ENCODE measurements at places on chromosomes 12 and 14.

DNA sequence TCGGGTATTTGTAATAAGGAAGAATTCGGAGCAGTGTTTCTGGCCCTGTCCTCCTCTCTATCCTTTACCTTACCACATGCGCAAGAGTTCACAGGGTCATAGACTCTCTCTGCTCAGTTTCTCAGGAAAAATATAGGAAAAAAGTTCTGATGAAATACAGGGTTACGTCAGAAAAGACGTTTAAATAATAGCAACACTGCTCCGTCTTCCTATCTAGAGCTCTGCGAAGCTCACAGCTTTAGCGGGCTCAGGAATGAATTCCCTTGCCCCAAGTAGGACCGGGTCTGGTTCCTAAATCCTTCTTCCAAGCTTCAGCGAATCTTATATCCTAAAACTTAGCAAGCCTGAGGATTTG lies 365 bp downstream of the CCDC59 start:
- DNase-seq, result no peak

GRCh38 chr12:107468182-107468581 lies 217.4 kb upstream of the PWP1 start:
- no peak for DNase-seq

DNA sequence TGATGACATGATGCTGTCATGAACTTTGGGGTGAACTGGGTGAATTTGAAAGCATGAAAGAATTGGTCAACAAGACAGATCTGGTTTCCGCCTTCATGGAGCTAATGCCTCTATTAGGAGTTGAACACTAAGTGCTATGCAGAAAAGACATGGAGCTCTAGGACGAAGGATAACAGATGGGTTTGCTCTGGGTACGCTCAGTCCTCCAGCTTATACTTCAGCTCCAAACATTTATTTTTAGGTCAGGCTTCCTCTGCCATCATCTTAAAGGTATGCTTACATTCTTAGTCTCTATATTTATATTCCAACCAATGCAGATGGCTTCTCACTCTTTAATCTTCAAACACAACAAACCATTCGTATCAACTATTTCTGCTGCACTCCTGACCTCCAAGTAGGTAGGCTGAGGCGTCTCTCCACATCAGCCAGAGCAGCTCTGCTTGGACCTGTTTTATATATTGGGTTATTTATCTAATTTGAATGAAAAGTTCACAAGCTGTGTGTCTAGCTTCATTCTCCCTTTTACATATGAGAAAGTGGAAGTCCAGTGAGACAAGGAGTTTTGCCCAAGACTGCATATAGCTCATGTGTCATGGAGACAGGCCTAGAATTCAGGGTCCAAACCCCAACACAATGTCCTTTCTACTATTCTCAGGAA lies 226.3 kb downstream of the SPTSSA start:
- DNase-seq, result no peak

DNA sequence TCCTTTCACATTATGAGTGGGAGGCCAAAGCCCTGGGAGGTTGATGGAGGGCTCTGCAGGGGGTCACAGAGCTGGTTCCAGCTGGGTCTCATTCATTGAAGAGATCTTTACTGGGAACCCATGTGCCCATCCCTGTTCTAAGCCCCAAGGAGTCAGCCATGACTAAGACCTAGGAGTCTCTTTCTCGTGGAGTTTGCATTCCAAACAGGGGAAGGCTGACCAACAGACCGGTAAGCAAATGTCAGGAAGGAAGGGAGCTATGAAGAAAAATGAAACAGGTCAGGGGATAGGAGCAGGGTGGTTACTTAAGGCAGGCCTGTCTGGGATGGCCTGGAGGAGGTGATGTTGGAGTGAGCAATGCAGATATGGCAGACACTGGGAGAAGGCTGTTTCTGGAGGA lies 31.5 kb downstream of the SYNDIG1L start:
- DNase-seq, result no peak

GRCh38 chr12:89636052-89636775 lies 72.4 kb downstream of the ATP2B1 start:
- DNase-seq, result no peak

DNA sequence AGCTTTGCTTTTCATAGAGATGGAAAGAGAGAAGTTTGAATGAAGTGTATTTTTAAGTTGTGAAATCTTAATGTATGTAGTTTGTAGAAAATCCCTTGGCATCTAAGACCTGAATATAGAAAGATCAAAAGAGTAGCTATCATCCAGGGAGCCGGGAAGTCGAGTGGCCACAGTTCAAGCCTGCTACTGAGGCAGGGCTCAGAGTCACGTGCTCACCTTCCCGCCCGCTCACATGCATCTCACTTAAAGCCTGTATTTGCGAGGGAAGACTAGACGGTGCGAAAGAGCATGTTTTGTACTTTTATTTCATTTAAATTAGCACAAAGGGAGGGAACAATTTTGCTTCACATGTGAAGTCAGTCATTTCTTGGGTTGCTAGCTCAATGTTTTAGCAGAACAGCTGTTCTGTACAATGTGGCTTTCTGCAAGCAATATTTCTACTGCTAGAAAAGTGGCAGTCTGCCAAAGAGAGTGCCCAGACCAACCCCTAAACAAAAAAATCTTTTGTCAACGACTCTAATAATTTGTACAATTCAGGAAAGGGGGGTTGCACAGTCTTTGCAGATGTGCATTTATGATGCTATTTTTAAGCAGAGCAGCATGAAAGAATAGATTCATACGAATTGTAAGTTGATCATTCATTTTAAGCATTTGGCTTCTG lies 290.7 kb downstream of the NPAS3 start:
- no peak for DNase-seq

DNA sequence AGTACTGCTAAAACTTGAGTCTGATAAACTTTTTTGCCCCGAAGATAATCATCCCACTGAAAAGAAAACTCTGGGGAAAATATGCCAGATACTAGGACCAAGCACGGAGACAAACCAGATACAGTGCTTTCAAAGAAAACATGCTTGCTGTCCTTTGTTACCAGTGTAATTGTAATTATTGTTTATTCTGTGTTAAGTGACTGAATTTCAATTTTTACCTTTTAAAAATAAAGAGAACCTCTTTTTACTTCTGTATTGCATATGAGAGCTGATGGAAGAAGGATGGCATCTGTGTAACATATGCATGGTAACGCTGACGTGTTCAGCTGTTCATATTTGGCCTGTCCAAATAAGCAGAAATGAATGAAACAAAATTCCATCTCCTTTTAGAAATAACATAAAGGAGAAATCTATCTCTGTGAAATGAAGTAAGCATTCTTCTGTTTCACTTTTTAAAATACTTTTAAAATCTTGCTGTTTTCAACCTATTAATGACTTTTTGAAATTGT lies 22.5 kb downstream of the SLC35E3 start:
- DNase-seq, result no peak

GRCh38 chr14:65361920-65362319 lies 50.6 kb upstream of the FUT8 start:
- DNase-seq, result no peak

DNA sequence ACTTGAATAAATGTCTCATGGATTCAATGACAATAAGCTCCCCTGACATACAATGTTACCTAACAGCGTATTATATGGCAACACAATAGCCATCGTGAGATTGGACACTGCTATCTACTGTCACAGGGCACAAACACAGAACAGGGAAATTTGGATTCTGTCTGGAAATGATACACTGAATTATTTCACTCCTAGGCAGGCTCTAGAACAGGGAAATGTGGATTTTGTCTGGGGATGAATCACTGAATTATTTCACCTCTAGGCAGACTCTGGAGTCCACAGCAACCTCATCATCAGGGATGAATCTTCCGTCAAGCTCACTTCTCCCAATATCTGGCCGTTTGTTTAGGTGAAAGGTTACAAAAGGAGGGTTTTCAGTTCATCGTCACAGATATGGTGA lies 288.8 kb downstream of the TMEM132D start:
- no peak for DNase-seq

DNA sequence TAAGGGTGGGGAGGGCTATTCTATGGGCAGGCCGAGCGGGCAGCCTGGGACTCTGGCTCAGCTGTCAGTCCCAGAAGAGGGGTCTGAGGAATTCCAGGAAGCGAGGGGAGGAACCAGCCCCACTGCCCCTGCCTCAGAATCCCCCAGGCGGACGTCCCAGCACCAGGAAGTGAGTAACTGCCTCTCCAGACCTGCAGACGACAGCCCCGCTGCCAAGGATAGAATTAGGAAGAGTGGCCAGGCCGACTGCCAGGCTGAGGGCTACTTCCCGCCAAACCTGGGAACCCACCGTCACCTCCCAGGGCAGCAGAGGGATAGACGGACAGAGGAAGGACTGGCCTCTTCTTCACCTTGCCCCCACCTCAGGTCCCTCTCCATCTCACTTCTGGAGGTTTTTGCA lies 6.7 kb upstream of the BDKRB2 start:
- DNase-seq, result no peak

GRCh38 chr12:100266585-100266834 lies 369 bp downstream of the DEPDC4 start:
- peak; percentile 91 for DNase-seq

GRCh38 chr12:67765776-67766766 lies 117.5 kb downstream of the DYRK2 start:
- DNase-seq, result no peak

- DNase-seq, result no peak
Measured at GRCh38 chr12:120132054-120132836, 15.7 kb upstream of the RAB35 start.

DNA sequence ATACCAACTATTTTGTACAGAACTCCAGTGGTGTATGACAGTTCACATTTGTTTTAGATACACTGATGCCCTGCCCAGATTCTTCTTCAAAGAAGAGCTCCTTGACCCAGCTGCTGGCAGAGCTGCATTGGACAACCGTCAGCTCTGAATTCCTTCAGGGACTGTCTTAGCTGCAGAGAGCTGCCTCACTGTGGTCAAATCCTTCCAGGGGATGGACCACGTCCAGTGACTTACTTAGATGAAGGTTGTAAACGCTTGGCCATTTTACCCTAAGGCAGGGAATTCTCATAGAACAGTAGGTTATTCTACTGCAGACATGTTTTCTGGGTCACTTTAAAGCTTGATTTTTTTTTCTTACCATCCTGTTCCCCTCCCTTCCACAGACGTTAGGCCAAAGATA lies 905.0 kb upstream of the ATXN7L3B start:
- no peak for DNase-seq

DNA sequence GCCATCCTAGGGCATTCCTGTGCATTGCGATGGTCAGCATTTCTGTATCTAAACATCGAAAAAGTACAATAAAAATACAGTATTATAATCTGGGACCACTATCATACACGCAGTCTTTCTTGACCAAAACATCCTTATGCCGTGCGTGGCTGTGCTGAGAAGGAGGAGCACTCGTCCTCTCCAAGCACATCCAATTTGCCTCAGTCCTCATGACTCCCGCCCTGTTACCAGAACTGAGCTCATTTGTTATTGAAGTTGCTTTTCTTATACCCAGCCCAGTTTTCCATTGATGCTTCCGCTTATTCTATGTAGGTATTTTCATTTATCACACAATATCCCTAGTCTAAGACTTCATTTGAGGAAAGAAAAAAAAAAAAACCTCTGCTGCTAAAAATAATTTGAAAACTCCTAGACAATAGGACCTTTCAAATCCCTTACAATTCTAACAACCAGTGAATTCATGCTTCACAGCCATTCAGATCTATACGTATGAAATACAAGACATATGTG lies 236.9 kb upstream of the PLEKHG7 start:
- no peak for DNase-seq

- DNase-seq, result peak; percentile 38
Measured at GRCh38 chr14:76924371-76925096, 98.3 kb downstream of the LRRC74A start.

DNA sequence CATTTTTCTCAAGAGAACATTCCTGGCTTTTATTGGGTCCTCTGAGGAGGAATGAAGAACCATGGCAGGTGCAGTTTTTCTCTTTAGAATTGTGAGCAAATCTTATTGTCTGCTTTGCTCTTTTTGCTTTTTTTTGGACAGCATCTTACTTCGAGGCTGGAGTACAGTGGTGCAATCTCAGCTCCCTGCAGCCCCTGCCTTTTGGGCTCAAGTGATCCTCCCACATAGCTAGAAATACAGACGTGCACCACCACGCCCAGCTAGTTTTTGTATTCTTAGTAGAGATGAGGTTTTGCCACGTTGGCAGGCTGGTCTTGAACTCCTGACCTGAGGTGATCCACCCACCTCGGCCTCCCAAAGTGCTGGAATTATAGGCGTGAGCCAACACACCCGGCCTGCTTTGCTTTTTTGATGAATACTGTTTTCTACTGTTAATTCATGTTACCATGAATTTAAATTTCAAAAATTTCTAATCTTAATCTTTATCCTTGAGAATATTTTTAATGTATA lies 71.5 kb downstream of the POLR3B start:
- DNase-seq, result no peak

- no peak for DNase-seq
Measured at GRCh38 chr12:42570076-42570475, 19.5 kb downstream of the PRICKLE1 start.

GRCh38 chr12:65492998-65493912 lies 214.8 kb downstream of the MSRB3 start:
- no peak for DNase-seq

DNA sequence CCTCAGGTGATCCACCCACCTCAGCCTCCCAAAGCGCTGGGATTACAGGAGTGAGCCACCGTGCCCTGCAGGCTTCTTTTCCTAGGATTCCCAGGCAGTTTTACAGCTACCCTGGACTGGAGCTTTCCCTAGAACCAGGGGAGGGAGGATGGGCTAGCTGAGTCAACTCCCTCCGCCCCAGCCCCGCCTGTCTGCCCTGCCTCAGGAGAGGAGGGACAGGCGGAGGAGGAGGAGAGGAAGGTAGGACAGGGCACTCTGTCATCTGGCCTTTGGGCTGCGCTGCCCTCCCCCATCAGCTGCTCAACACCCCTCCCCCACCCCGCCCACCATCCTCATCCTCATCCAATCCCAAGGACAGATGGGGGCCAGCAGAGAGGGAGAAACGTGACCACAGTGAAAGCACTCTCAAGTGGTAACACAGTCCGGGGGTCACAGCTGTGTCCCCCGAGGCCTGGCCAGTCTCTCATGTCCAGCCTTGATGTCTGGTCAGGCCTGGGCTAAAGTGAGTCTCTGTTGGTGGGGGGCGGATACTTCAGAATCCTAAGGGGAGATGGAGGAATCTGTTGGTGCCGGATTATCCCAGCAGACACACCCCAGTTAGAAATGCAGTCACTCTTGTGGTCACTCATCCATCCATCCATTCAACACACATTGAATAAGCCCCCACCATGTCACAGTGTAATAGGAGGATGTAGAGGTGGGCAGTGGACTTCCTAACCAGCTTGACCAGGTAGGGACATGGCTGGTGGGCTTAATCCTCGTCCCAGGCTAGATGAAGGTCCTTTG lies 12.3 kb downstream of the FIGNL2 start:
- DNase-seq, result no peak

GRCh38 chr12:20212658-20213555 lies 155.4 kb upstream of the PDE3A start:
- DNase-seq, result no peak

DNA sequence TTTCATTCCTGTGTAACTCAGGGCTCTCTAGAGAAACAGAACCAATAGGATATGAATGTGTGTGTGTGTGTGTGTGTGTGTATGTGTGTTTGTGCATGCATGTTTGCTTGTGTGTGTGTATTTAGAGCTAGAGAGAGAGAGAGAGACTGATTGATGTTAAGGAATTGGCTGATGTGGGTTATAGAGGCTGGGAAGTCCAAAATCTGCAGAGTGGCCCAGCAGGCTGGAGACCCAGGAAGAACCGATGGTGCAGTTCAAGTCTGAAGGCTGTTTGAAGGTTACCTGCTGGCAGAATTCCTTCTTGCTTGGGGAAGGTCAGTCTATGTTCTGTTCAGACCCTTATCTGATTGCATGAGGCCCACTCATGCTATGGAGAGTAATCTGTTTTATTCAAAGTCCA lies 64.7 kb downstream of the ADCK1 start:
- no peak for DNase-seq
